ENCODE measurements at places on chromosomes 5 and 9.
A peak's percentile ranks its signal among the peaks of the same experiment; 100 is the strongest.

DNA sequence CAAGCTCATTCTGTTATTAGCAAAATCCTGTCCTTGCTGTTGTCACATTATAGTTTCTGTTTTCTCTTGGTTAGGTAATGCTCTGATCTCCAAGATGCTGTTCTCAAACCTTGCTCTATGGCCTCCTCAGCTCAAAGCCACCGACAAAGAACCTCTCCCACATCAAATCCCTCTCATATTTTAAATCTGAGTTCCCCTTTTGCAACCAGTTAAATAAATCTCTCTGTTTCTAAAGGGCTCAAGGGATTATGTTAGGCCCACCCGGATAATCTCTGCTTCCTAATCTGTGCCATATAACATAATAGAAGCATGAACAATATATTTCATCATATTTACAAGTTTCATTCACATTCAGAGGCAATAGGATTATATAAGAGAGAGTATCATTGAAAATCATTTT, 286.0 kb downstream of the CYLC2 start:
- DNase-seq, result no peak

DNA sequence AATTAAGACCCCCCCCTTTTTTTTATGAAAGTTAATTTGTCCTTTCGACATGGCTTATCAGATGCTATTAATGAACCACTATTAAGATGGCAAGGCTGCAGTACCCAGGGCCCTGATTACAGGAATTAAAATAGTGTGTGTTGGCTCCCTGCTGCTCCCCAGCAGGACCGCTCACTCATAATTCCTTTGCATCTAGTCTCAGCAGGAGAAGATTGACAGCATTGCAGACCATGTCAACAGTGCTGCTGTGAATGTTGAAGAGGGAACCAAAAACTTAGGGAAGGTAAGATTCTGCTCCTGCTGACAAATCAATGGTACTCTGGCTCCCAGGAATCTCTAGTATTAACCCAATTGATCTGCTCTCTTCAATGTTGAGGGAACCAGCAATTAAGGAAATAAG, 61.0 kb downstream of the STX17 start:
- DNase-seq, result no peak

GRCh38 chr9:71812385-71812784, 44.1 kb upstream of the CEMIP2 start:
- DNase-seq, result peak; percentile 76

DNA sequence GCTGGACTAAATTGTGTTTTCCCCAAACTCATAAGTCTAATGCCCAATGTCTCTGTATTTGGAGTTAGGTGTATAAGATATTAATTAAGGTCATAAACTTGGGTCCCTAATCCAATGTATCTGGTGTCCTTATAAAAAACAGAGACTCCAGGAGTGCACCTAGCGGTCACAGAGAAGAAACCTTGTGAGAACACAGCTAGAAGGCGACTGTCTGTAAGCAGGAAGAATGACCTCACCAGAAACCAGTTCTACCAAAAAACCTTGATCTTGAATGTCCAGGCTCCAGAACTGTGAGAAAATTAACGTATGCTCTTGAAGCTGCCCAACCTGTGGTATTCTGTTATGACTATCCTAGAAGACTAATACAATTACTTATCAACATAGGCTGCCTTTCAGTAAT, 591.7 kb upstream of the PTPRD start:
- DNase-seq, result no peak

- DNase-seq, result no peak
Observed at GRCh38 chr5:172102218-172102870, 85.7 kb downstream of the STK10 start.

DNA sequence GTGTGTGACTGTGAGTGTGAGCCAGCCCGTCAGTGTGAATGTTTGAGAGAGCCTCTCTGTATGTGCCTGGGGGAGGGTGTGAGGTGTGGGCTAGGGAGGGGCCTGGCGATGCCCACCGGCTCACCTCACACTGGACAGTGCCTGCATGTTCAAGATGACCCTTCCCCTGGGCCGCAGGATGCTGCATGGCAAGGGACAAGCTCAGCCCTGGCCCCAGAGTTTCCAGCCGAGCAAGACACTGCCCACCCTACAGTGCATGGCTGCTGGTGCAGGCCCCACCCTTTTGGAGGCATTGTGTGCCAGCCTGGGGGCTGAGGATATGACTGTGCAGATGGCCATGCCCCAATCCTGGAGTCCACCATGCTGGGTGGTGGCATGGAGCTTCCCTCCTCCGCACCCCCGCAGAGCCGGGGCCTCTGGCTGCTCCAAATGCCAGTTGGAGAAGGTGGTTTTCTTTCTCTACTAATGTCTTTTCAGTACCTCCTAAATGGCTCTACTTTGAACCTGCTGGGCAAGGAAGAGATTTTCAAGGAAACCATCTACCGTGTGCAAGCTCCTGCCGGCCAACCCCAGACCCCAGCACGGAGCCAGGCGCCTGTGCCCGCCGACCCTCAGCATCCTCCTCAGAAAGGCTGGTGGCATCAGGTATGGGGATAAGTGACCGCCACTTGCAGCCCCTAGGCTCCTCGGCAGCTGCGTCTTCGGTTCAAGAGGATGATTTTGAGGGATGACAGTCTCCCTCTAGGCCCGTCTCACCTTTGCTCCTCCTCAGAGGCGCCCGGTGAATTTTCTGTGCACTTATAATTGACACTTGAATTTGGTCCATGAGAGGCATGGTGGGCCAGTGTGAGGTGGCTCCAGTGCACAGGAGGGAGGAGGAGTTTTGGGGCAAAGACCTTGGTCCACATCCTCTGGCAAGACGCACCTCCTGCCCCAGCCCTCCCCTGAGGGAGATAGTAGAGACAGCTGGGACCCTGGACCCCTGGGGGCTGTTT, 27.7 kb downstream of the FGD3 start:
- DNase-seq, result no peak

DNA sequence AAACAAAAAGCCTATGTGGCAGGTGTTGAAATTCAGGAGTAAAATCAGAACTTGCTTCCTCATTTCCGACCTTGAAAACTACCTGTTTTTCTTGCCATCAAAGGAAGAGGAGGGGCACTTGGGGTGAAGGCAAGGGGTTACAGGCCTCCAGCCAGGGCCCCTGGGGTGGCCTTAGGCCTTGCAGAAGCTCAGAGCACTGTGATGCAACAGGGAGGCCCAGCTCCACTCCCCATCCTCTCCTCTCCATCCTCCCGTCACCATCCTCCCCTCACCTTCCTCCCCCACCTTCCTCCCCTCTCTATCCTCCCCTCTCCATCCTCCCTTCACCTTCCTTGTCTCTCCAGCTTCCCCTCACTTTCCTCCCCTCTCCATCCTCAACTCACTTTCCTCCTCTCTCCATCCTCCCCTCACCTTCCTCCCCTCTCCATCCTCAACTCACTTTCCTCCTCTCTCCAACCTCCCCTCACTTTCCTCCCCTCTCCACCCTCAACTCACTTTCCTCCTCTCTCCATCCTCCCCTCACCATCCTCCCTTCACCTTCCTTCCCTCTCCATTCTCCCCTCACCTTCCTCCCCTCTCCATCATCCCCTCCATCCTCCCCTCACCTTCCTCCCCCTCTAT, 111.6 kb downstream of the WNK2 start:
- DNase-seq, result no peak

DNA sequence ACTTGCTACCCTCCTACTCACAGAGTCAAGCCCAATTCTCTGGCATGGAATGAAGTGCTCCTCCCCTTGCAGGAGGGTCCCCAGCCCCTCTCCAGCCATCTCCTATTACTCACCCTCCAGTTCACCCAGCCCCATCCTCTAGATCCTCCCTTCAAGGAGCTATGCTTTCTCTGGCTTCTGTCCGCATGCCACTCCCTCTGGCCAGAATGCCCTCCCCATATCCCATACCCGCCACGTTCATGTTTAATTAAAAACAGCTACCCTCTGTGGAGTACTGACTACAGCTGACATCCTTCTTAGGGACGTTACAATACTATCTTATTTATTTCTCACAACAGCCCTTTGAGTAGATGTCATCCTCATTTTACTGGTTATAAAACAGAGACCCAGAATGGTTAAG, 3.0 kb downstream of the F2R start:
- DNase-seq, result no peak

DNA sequence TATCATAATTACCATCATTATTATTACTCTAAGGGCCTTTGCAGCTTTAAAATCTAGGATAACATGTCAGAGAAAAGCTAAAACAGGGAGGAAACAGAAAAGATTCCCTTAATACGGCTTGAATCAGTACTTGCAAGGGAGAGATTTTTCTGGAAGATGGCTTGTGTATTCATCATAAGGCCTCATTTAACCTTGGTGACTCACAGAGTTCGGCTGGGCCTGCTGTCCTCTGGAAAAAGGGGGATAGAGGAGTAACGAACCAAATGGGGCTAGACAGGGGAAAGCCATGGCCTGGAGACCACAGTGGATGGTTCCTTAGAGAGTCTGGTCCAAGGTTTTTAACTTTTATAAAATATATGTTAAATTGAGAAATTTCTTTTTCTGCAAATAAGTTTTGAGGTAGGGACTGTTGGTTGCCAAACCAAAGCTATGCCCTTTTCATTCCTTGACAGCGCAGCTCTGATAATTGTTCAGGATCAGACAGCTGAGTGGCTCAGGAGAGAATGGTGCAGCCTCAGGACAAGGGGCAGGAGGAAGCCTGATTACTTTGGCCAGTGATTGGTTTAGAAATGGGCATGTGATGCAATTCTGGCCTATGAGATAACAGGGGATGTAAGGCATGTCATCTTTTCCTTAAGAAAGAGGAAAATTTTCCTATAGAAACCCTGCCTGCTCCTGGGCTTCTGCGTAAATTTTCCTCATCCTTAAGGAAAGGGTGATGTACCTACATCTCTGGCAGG, 25.6 kb upstream of the GSN start:
- no peak for DNase-seq

- no peak for DNase-seq
Observed at GRCh38 chr5:133219296-133219695, 167.5 kb downstream of the HSPA4 start.

- DNase-seq, result no peak
Observed at GRCh38 chr9:110049699-110050450, 158.1 kb downstream of the C9orf152 start.

DNA sequence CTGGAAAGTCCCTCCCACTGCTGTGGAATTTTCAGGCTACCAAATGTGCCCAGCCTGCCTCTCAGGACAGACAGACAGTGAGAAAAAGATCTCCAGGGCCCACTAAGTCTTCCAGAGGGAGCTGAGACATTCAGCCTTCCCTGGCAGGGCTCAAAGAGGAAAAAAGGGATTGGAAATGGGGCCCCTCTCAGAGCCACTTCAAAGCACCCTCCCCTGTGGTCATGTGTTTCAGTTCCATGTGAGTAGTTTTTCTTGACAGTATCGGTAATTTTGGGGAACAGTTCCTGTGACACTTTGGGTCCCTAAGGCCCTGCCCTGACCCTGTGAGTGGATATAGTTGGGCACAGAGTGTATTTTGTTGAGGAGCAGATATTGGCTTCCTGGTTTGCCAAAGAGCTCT, 25.0 kb downstream of the LARP1 start:
- no peak for DNase-seq

DNA sequence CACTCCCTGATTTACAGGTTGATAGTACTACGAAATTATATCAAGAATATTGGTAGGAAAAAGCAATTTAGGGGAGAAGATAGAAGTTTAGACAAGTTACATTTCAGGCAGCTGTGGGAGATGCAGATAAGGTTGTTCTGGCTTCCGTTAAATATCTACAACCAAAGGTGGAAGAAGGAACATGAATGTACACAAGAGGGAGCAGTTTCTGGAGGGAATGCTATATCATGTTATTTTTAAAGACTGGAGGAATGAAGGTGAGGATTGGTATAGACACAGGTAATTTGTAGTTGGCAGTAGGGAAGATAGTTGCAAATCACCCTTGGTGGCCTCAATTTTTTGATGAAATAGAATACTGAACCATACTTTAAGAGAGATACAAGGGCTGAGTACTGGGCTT, 187.3 kb upstream of the NMUR2 start:
- no peak for DNase-seq

DNA sequence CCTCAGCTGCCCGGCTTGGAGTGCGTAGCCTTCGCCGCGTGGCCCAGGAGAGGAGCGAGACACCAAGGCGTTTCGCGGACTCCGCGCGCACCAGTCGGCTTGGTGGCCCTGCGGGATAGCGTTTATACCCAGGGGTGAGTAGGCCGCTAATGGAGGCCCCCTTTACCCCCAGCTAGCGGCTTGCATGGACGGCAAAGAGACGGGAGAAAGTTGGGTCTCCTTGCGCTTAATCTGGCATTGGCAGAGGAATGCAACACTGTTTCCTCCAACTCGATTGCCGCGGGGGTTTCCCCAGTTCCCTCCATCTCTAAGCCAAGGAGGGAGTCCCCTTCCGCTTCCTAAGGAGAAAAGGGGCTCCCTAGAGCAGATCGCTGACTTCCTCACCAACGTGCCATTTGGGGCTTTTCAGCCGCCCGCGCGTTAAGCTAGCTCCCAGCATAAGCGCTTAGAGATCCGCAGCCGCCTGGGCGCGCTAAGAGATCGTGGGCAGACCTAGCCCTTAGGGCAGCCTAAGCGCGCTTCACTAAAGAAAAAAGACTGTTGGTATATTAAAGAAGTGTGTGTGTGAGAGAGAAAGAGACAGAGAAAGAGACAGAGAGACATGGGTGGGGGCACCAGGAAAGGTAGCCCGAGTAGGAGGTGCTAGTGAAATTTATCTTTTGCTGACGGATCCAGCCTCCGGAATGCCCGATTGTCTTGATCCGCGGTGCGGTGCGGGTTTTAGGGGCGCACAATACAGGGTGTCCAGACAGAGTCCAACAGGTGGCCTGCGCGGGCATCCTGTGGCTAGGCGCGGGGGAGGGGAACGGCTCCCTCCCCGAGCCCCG, 597.9 kb upstream of the SGCD start:
- no peak for DNase-seq

GRCh38 chr9:113898151-113898550, 22.0 kb downstream of the ZNF618 start:
- DNase-seq, result no peak

DNA sequence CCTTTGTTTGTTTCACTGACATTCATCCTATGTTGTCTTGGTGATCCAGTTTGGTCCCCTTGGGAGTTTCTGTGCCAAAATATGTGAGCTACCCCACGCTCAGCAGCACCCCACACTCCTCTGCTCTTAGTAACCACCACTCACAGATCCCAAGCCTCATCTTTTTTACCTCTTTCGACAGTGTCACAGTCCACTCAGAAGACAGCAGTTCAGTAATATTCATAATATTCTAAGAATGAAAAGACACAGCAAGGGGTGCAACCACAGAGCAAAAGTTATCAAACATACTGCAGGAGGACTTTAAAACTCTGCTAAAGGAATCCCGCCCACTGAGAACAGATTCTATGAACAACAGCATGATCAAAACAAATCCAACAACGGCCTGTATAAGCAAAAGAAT, 28.2 kb downstream of the RNF130 start:
- no peak for DNase-seq

DNA sequence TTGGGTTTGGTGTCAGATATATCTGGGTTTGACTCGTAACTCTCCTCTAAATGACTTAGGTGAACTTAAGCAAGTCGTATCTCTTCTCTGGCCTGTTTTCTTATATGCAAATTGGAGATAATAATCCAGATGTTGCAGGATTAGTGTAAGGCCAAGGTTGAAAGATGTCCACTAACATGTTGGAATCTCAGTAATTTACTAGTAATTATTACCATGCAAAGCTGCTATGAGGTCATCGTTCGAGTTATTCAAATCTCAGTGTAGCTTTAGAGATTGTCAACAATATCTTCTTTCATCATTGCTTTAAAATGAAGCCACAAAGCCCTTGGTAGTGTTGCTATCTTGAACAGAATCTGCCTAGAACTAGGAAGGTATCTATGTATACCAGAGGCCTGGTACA, 437.7 kb upstream of the KLF4 start:
- DNase-seq, result no peak

GRCh38 chr5:80744149-80744548, 89.4 kb upstream of the DHFR start:
- no peak for DNase-seq

Measured in coronary artery (tissue), 2 donors.